ENCODE measurements at places on chromosomes 7 and 10.

DNA sequence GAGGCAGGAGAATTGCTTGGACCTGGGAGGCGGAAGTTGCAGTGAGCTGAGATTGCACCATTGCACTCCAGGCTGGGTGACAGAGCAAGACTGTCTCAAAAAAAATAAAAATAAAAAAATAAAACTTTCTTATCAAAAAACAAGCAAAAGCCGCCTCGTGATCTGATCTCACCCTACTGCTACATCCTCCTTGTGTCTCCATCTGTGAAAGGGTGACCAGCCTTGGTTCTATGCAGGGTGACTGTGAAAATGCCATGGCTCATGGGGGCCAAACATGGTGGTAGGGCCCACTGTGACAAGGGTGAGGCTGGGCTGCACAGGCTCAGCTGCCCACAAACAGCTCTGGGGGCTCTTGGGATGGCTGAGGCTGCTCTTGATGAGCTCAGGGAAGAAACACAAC lies 968 bp upstream of the OPN4 start:
- DNase-seq: no peak

DNA sequence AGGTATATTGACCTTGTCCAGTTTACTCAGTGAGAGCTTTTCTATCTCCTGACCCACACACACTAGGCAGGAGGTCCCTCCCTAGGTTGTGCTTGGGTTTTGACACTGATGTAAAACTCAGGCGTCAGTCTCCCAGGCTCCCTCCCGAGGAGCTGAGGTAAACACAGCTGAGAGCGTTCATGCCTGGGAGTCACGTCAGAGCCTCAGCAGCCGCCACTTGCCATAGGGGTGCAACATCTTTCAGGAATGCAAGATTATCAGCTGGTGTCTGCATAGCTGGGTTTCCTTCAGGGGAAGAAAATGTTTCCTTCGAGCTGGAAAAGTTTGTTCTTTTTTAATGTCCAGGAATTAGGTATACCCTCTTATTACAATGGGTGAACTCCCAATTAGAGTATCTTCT lies 70.6 kb downstream of the FGFR2 start:
- DNase-seq: no peak

- DNase-seq: no peak
These were observed 5.9 kb downstream of the TNKS2 start for GRCh38 chr10:91804126-91804510.

DNA sequence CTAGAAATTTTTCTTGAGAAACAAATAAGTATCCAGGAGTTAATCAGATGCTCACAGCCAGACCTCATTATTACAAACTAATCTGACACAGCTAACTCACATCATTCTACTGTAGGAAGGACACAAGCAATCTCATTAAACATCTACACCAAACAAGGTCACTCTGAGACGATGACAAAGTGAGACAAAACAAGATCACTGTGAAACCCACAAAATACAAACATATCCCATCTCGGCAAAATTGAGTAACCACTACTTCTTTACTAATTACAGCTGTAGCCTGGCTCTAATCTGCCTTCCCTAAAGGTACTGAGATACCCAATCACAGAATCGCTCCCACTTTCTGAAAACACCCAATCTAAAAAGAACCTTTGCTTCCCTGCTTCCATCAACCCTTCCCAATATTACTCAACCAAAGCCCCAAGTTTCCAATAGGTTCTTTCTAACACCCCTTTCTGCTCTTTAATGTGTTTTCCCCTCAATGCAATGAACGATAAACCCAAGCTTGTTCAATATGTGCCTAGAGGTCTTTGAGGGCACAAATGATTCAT lies 26.9 kb downstream of the CCDC6 start:
- DNase-seq: no peak

GRCh38 chr10:132593389-132593788 lies 55.8 kb downstream of the INPP5A start:
- DNase-seq: no peak

GRCh38 chr10:52050429-52051047 lies 263.5 kb upstream of the DKK1 start:
- no peak for DNase-seq

DNA sequence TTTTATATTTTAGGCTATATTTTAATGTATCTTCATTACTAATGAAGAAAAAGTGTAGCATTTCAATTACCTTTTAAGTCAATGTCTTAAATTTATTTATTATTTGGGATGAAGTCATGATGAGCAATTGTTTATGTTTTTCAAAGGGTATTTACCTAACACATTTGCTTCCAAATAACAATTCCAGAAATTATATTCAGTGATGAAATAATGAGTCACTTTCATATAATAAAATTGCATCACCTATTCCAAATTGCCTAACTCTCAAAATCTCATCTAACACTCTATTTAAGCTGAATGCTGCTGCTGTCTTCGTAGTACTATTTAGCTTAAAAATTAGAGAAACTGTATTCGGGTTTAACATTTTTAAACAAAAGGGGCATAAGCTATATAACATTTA lies 97.7 kb downstream of the PRKG1 start:
- DNase-seq: no peak

GRCh38 chr7:45236666-45237065 lies 79.1 kb downstream of the RAMP3 start:
- DNase-seq: no peak

GRCh38 chr7:112970771-112971170 lies 115.9 kb downstream of the GPR85 start:
- no peak for DNase-seq

DNA sequence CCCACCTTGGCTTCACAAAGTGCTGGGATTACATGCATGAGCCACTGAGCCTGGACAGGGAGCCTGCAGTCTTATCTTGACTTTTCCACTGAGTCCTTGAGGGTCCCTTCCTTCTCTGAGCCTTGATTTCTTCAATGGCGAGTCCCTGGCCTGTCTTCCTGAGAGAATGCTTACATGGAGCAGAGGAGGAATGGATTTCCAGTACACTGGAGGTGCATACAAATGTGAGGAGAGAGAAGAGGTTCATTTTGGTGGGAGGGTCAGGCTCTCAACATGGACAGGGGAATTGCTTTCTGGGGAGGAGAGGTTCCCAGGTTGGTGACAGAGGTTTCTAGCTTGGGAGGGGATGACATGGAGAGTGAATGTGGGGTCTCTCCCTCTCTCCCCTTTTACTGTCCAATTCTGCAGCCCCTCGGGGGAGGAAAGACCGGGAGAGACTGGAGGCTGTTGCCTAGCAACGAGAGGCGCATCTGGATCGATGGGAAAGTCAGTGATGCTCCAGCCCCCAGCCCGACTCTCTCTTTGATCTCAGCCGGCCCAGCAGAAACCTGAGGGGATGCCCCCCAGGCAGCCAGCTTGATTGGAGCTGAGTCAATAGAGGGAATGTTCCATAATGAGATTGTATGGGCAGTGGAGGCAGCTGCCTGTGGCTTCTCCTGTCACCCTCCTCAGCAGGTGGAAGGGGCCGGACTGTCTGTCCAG lies 14.8 kb downstream of the SRRM3 start:
- DNase-seq: no peak

GRCh38 chr10:131271966-131272365 lies 39.6 kb downstream of the TCERG1L start:
- no peak for DNase-seq

- DNase-seq: no peak
These were observed 70.4 kb downstream of the COA1 start for GRCh38 chr7:43658718-43659548.

DNA sequence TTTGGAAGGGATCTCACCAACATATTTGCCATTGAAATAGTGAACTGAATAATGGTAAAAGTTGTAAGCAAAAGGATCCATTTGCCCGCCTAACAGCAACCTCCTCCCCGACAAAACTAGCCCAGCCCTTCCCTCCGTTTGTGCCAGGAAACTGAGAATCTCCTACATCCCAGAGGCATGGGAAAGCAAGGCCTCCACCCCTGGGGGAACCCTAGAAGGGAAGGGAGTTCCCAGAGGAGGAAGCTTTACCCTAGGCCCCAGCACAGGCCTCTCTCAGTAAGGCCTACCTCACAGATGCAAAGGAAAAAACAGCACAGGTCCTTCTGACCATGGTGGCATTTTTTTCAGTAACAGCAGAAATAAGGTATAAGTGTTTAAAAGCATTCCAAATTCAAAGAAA lies 229.7 kb downstream of the ELMO1 start:
- DNase-seq: no peak

GRCh38 chr10:88660598-88660884 lies 3.7 kb upstream of the LIPF start:
- DNase-seq: no peak

- DNase-seq: no peak
These were observed 39.9 kb upstream of the CC2D2B start for GRCh38 chr10:95867866-95868265.

DNA sequence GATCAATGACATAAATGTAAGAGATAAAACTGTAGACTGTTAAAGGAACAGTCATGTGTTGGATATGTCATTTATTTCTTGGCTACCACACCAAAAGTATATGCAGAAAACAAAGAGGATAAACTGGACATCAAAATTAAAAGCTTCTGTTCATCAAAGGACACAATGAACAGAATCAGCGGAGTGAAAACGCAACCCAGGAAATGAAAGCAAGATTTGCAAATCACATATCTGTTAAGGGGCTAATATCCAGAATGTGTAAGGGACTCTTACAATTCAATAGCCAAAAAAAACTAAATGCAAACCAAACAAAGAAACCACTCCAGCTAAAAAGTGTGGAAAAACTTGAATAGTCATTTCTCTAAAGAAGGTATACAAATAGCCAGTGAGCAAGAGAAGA lies 164.3 kb downstream of the ZMYND11 start:
- no peak for DNase-seq

- no peak for DNase-seq
These were observed 231.3 kb upstream of the KLF6 start for GRCh38 chr10:4016214-4016740.

DNA sequence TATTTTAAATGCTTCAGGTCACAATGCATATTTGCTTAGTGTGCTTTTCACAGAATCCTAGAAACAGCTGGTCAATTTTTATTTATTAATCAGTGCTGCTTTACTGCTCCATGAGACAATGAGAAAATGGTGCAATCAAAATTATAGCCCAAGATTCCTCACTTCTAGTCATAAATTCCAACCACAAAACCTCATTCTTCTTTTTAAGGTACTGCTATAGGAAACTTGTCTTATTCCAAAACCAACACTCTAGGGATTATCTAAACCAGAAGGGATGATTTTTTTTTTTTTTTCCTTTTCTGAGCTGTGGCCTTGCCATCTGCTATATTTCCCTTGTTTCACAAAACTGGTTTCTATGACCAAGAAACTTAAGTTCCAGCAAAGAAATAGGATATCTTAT lies 64.0 kb upstream of the SEMA3A start:
- DNase-seq: no peak

- no peak for DNase-seq
These were observed 891.9 kb upstream of the MBL2 start for GRCh38 chr10:53664282-53665019.

GRCh38 chr10:115654961-115655360 lies 561.8 kb downstream of the ATRNL1 start:
- DNase-seq: no peak

GRCh38 chr7:3520206-3520605 lies 219.2 kb downstream of the SDK1 start:
- DNase-seq: no peak

GRCh38 chr10:7301006-7301778 lies 109.6 kb downstream of the SFMBT2 start:
- DNase-seq: no peak

GRCh38 chr10:29369419-29369818 lies 80.5 kb downstream of the LYZL1 start:
- DNase-seq: no peak

GRCh38 chr10:11118686-11119085 lies 101.0 kb downstream of the CELF2 start:
- no peak for DNase-seq

GRCh38 chr7:138919216-138919615 lies 62.0 kb downstream of the KIAA1549 start:
- no peak for DNase-seq

DNA sequence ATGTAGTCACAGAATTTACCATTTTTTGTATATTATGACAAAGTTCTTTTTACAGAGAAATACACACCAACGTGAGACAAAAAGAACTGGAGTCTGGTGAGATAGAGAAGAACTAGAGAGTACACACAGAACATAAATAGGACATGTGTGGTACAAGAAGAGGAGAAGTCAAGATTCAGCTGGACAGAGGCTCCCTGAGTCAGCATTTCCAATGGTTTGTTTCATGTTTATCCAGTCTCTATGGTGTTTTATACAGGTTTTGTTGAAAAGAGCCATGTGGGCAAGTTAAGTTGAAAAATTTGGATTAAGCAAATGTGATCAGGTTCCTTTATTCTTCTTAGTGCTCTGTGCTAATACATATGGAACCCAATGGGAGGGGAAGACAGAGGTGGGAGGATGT lies 105.5 kb upstream of the AKR1E2 start:
- no peak for DNase-seq

GRCh38 chr7:137696376-137696775 lies 150.4 kb downstream of the DGKI start:
- DNase-seq: no peak

DNA sequence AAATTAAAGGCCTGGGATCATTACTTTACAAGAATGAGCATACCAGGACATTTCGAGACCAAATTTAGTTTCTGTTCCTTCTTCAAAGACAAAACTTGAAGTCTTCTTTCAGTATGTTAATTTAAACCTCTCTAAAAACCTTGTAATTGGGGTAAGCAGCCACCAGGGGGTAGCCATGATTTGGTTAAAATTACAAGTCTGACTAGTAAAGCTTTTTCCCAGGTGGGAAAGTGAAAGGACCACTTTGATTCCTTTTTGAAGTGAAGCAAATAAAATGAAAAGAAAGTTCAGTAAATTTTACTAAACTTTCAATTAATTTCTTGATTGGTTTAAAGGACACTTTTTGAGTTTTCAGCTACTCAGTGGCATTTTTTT lies 294.3 kb downstream of the BBS9 start:
- no peak for DNase-seq

GRCh38 chr7:116548506-116548905 lies 23.7 kb downstream of the CAV1 start:
- no peak for DNase-seq

GRCh38 chr7:137399827-137400823 lies 56.6 kb upstream of the PTN start:
- no peak for DNase-seq

GRCh38 chr7:11427686-11428273 lies 404.2 kb downstream of the THSD7A start:
- no peak for DNase-seq

DNA sequence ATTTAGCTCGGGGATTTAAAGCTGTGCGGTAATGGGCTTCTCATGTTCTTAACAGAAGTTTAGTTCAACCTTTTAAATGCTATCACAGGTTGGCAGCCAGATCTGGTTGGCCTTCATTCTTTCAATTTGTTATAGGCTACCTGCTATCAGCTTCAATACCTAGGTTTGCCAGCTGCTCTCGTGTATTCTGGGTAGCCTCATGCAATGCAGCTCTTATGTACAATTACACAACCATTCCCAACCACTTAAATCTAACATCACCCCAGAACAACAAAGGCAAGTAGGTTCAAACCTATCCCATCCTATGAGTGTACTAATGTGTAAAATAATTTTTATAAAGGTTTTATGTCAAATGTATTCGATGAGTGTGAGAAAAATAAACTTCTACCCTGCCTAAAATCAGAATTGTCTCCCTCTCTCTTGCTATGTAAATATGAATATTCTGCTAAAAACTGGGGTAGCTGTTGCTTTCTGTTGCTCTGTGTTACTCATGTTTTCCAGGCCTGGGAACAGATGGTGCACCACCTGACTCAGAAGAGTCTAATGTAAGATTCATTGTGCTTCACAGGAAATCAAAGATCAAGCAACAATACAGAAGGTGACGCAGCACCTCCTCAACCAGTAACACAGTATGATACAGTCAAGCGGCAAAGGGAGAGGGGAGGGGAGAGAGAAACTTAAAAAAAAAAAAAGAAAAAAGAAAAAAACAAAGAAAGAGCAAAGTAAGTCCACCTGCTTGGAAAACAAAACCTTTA lies 188.6 kb downstream of the ETV1 start:
- DNase-seq: no peak
